Panc1 (cell line): ENCODE measurements at places on chromosomes 3 and 15.

DNA sequence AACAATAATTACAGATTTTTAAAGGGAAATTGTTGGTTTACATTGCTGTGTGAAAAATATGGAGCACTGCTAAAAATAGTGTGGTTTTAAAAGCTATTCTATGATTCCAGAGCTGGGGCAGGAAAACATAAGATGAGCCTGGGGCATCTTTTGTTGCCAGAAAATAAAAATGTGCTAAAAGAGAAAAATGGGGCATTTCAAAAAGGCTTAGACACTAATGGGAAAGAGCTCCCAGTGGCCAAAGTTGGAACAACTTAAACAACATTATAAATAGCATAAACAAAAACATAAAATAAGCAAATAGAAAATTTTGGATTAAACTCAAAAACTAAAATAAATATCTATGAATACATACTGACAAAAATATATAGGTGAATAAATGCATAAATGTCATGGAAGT is 478.9 kb downstream of the NLGN1 start:
- no peak for DNase-seq

- no peak for DNase-seq
These were observed 246.5 kb downstream of the PTPRG start for GRCh38 chr3:61807865-61808276.

GRCh38 chr3:197426121-197426566 is 127.7 kb upstream of the DLG1 start:
- no peak for DNase-seq

- DNase-seq = no peak
These were observed 1699.6 kb downstream of the OTOL1 start for GRCh38 chr3:163196245-163196644.

DNA sequence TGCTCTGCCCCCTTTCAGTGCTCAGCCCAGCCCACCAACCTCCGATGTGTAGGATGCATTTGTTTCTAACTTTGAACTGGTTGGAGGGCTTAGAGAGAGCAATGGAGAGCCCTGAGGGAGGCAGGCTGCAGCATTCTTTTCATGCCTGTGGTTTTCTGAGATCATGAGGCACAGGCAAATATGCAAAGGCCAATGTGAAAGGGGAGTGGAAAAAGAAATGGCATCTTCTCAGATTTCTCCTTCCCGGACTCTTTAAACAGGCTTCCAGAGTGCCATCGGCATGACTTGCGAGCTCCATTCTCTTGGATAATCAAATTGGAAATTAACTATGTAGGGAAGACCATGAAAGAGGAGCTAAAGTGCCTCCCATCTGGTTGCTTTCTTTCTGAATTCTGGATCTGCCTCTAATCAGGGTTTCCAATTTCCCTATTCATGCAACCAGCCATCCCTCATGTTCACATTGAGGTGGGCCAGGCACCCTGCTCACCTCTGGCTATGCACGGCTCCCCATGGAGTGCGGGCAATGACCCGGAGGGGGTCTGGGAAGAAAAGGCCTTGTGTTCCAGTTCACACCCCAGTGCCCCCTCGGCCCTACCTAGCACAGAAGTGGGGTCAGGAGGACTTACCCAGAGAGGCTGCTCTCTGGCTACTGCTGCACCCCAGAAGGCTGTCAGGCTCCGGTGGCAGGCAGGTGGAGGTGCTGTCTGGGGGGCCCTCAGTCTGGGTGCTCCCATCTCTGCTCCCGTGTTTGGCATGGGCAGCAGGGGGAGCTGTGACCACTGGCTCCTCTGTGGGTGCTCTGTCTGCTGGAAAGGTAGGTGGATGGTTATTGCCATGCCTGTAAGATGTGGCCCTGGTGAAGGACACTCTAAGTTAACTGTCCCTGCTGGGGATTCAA is 16.1 kb downstream of the AMOTL2 start:
- DNase-seq = no peak

DNA sequence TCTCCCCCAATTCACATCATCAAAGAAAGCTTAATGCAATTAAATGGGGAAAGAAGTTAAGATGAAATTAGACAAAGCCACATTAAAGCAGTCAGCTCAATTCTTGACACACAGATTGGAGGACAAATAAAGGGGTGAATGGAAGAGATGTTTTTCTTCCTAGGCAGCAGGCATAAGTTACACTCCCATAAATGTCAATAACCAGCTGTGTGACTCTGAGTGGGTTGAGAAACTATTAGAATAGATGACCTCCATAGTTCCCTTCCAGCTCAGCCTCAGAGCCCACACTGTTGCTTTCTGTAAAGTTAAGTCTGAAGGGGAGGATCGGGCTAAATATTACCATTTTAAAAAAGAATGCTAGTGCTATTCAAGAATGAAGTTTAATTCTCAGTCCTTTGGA is 71.0 kb downstream of the THBS1 start:
- no peak for DNase-seq

DNA sequence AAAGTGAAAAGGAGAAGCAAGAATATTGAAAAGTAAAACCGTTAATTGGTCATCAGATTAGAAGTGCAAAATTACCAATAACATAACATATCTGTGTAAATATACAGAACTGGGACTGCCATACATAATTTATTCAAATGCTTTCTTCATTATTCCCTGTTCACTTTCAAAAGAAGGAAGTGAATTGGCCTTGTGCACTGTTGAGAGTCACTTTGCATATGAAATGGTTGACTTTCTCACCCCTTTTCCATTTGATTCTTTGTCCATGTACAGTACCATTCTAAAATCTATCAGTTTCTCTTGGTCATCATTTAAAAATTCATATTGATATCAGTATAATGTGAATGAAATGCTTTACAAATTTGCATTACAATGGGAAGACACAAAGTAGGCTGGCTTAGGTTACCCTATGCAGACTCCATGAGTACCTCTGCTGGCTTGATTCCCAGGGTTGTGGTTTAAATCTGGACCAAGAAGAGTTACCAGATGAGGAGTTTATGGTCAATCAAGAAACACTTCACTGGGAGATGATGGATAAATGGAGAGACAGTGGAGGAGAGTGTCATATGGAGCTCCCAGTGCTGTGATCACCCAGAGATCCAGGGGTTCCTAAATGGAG is 210.9 kb upstream of the TOPAZ1 start:
- DNase-seq = no peak

DNA sequence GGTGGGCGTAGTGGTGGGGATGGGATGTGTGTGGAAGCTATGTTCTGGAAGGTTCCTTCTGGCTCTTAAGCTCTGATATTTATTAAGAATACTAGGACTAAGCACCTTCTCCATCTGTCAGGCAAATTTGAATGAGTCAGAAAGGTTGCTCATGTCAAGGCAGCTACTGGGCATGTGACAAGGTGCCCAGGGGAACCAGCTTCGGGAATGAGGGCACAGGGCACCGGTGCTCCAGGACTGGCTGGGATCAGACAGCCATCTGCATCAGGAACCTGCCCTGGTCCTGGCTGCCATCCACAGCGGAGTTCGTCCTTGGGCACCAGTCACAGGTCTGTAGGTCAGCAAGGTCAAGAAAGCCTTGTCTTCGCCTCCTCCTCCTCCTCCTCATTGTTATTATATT is 32.5 kb downstream of the CA12 start:
- no peak for DNase-seq
